Vagina (tissue), 2 donors: ENCODE measurements at places on chromosomes 5 and 9.

DNA sequence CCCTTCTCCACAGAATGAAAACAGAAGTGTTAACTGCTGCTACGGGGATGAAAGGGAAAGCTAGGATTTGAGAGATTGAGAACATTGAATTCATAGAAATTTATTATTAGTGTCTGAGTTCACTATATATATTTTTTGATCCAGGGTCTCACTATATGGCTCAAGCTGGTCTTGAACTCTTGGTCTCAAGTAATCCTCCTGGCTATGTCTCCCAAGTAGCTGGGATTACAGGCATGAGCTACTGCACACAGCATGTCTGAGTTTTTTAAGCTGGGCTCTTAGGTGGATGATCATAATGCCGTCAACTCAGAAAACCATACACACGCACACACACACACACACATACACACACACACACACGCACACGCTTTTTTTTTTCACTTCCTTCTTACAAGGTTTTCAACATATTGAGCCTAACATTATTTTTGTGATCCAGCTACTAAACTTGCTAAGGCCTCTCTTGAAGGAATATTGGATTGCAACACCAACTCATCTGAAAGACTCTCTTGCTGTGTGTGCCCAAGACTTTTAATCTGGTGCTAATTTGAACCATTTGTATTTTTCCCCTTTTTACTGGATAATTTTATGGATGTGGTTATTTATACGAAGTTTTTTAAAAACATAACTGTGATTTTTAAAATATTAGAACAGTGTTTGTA is 1045.4 kb downstream of the DTWD2 start:
- no peak for DNase-seq

- DNase-seq: no peak
Observed at GRCh38 chr5:94102849-94103248, 361.4 kb upstream of the POU5F2 start.

DNA sequence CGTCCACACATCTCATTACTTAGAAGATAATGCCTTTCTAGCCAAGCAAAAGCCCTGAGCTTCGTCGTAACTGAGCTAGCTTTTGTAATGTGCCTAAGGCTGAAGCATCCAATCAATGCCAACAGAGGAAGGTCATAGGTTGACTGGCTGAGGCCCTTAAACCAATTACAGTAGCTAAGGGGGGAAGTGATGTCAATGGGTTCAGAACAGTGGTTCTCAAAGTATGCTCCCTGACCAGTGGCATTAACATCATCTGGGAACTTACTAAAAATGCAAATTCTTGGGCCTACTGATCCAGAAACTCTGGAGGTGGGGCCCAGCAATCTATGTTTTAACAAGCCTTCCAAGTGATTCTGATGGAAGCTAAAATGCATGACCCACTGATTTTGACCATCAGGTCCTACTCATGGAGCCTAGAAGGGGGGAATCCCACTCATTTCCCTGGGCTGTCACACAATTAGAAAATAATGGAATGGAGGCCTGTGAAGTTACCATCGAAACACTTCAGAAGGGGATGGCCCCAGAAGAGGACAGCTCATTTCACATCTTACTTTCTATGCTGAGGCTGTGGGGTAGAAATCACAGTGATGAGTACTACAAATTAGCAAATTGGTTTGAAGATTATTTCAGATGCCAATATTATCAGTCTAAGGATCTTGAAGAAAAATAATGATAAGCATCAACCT is 4.8 kb upstream of the VLDLR start:
- DNase-seq: no peak

DNA sequence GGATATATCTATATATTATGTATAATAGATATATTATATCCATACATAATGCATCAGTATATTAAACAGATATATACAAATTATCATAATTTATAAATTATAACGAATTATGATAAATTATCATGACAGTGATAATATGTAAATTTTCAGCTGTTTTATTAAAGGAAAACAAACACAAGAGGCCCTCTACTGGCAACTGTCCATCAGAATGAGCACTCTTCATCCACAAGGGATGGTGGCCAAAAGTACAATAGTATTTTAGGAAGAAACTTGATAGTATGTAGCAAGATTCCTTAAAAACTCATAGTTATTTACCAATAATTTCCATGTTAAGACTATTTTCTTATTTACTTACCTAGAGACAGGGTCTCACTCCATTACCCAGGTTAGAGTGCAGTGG is 113.3 kb upstream of the LPAR1 start:
- DNase-seq: no peak

DNA sequence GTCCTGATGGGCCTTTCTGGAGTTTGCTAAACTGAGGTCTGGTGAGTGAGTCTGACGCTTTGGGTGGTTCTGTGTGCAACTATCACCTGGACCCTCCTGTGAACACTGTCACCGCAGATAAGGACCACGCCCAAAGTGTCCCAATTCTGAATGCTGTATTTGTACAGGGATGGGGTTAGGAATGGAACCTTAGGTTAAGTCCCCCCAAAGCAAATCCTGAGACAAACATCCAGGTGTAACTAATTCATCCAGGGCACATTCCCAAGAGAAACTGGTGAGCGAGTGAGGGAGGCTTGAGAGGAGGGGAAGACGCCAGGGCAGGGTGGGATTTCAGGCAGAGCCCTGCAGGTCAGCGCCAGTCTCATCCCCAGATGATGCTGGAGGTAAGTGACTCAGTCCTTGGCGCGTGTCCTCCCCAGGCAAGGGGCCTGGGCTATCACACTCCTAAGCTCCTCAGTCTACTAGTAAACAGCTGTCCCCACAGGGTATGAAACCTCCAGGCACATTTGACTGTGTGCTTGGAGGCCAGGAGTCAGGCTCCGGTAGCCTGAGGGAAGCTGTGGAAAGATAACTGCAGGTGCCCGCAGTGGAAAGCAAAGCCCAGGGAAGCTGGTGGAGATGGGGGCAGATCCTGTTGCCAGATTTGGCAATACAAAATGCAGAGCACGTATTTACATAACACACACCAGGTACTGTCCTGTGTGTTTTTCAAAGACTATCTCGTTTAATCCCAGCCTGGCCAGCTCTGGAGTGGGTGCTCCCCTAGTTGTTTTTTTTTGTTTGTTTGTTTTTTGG is 66.7 kb downstream of the IL6ST start:
- DNase-seq: no peak

GRCh38 chr5:55711507-55712022 is 559 bp downstream of the SLC38A9 start:
- DNase-seq: no peak

DNA sequence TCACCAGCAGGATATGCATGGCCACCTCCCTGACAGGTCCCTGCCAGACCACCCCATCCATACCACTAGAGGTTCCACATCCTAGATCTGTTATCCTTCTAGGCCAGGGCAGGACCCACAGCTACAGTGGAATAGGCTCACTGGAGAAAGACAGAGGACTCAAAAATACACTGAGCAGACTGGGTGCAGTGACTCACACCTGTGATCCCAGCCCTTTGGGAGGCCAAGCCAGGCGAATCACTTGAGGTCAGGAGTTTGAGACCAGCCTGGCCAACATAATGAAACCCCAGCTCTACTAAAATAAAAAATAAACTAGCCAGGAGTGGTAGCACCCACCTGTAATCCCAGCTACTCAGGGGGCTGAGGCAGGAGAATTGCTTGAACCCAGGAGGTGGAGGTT is 56.5 kb upstream of the TESK1 start:
- no peak for DNase-seq

- DNase-seq: no peak
Observed at GRCh38 chr9:85224729-85225128, 517.0 kb downstream of the AGTPBP1 start.

GRCh38 chr5:80399526-80400239 is 8.2 kb upstream of the ZFYVE16 start:
- no peak for DNase-seq

DNA sequence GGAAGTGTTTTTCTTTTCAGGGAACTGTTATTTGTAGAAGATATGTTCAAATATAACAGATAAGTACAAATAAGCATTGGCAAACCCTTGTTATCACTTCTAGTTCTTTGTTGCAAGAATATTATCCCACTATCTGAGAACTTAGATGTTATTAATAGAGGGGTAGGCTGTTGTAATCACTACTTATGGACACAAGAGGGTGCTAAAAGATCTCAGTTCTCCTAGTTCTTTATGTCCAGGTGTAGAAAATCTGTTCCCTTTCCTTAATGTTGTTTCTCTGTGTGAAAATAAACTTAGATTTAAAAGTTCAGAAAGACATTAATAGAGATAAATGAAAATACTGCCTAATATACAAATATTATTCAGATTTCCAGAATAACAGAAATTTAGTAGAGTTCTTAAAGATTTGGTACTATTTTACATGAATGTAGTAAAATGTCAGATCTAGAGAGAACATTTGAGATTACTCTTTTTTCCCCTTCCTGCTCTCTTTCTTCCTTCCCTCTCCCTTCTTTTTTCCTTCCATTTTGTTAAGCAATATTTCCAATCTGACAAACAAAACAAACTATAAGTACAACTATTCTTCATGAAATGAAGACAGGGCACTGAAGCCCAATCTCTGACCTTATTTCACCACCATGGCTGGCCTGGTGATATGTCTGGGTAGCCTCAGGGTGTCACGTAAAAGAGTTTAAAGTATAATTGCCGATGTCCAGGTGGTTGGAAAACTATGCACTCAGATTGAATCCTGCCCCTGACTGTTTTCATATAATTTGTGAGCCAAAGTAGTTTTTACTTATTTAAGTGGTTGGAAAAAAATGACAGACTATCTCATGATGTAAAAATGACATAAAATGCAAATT is 43.6 kb upstream of the C5orf46 start:
- no peak for DNase-seq

DNA sequence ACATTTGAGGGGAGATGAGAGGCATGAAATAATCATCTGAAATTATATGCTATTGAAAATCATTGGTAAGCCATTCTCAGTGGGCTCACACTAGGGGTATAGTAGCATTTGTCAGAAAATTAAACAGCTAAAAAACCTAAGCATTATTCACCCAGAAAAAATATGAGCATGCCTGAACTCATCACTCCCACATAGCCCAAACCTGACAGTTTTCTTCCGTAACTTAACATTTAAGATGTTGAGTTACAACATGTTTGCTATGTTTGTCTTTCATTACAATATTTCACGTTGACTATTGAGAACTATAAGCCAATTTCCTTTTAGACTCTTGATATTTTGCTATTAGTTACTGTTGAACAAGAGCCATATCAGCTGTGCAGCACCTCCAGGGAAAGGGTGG is 23.5 kb upstream of the GHR start:
- no peak for DNase-seq

DNA sequence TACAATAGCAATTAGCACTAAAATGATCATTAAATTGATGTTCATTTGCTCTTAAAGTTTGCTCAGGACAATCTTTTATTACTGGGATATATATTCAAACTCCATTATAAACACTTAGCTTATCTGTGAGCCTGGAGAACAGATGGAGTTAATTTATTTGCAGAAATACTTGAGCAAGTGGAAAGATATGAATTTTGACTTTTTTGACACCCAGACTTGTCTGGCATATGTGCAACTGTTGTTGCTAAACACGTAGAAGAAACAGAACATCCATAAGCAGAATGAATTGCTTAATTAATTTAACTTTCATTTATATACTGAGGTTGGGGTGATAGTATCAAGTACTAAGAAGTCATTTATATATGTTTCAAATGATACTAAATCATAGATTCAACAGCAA is 820.7 kb upstream of the TYRP1 start:
- DNase-seq: no peak
